ENCODE measurements at places on chromosomes 6 and 20.

DNA sequence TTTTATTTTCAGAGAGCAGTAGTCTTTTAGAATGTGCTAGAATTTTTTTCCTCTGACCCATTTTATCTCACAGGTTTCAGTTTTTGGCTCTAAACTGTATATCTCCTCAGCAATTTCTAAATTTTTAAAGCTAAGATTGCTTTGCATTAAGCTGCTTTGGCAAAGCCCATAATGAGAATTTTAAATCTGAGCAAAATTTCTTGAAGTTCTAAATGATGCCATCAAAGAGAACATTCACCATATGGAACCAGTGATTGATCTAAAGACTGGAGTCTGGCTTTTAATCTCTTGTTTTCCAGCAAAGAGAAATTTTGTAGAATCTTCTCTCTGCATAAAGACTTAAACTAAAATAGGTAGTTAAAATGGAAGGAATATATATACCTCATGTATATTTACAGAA is 313.6 kb downstream of the TBC1D32 start:
- no peak for DNase-seq

DNA sequence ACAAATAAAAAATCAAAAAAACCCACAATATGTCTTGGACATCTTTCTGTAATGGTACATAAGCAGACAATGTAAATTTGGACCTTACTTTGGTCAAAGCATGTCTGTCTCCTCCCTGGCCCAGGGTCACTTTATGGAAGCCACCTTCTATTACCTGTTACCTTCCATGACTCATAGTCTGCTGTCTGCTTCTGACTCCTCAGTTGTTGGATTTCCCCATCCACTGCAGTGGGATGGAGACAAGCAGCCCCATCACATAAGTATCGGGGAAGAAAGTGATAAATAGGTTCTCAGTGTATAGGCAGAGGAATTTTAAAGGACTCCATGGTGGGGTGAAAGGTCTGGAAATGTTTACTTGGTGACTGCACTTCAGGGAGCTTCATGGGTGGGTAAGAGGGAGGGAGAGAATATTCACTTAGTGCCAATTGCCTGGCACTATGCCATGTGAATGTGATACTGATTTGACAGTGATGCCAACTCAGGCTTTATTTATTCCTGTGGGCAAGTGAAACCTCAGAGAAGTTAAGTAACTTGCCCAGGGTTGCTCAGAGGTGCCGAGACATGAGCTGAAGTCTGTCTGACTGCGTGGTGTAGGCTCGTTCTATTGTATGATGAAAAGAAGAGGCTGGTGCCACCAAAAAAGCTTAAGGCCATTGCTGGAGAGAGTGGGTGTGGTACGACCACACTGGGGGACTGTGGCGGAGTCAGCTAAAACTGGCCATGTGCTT is 175.6 kb upstream of the RNF24 start:
- DNase-seq = no peak

GRCh38 chr6:134830940-134831339 is 119.0 kb downstream of the ALDH8A1 start:
- no peak for DNase-seq

DNA sequence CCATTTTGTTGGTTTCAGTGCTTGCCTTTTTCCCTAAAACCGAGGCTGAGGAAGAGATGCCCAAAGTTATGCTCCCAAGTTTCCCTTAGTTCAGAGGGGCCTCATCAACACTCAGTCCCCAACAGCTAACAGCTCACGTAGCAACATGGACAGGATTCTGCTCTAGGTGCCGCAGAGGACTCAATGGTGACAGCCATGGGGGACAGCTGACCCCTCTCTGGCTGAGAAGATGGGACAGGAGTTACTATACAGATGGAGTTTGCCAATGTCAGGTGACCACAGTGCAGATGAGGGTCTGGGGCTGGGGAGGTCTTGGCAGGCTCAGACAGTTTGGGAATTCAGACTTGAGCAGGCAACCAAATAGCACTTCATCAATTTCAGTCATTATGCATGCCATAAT is 67.3 kb downstream of the NPEPL1 start:
- DNase-seq = no peak

DNA sequence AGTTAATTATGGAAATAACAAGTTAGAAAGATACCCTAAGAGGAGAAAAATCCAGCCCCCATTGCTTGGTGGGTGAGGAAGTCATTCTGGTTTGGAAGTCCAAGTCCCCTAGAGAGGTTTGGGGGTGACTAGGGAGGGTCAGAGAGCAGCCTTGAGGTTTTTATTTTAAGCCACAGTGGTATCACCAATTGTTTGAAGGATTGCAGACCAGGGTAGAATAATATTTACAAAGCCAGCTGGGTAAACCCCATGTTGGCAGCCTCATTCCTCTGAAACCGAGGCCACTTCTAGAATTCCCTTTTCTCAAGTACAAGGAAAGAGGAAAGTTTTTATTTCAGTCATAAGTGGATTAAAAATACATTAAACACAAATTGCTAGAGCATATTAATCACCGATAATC is 99.7 kb downstream of the TMEM170B start:
- DNase-seq = no peak

- no peak for DNase-seq
Measured at GRCh38 chr6:168804331-168804730, 363.3 kb downstream of the SMOC2 start.

DNA sequence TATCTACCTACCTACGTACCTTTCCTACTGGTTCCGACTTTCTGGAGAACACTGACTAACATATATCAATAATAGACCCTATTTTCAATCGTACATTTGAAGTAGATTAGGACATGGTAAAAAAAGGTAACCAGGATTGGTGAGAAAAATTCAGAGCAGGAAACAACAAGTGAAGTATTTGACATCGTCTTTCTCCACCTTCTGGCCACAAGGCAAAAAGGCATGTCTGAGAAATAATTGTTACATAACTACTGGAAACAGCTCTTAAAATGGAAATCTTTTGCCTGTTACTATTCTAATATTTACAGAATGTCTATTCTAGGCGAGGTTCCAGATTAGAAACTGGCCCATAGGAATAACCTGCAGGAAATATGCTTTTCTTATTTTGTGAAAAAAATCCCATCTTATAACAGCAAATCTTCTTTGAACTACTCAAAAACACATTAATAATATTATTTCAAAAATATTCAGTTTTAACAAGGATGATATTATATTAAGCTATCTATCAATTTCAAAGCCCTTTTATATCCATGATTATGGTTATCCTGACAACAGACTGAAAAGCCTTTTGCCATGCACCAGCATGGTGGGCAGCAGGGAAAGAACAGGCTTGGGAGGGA is 80.8 kb downstream of the RCAN2 start:
- peak; percentile 19 for DNase-seq

DNA sequence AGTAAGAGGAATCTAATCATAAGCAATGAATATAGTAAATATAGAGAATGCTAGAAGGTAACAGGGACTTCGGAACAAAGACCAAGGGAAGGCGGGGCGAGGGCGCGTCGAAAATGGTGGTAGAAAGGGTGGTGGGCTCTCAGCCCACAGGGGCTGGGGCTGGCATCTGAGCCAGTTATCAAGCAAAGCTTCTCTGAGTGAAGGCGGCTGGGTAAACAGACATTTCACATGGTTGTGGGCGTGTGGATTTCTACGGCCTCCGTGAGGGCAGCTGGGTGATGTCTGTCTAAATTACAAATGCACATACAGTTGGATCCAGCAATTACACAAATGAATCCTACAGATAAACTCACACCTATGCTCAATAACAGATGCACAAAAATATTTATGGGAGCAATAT is 56.6 kb downstream of the TOX2 start:
- DNase-seq = no peak

- no peak for DNase-seq
Measured at GRCh38 chr6:143507358-143508145, 4.0 kb downstream of the FUCA2 start.

DNA sequence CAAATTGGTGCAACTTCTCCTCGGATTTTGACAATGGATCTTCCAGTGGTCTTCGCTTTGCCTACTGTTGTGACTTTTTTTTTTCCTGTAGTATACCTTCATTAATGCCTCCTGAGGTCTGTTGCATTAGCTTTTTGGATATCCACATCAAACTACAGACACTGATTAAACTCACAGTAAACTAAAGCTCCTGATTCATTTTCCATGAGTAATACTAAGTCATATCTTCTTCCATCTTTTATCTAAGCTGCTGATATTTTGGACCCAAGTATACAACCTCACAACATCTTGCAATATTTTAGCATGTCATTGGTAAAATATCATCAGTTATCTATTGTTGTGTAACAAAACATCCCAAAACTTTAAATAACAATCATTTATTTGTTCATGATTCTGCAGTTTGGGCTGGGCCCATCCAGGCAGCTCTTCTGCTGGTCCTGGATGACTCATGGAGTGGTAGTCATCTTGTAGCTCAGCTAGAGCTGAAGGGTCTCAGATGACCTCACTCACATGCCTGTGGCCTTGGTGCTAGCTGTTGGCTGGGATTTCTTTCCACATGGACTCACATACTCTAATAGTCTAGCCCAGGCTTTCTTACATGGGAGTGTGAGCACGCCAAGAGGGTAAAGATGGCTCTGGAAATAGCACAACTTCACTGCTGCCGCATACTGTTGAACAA is 78.3 kb upstream of the SRSF6 start:
- DNase-seq = no peak

- no peak for DNase-seq
Measured at GRCh38 chr6:62288562-62288961, 2.5 kb upstream of the KHDRBS2 start.

DNA sequence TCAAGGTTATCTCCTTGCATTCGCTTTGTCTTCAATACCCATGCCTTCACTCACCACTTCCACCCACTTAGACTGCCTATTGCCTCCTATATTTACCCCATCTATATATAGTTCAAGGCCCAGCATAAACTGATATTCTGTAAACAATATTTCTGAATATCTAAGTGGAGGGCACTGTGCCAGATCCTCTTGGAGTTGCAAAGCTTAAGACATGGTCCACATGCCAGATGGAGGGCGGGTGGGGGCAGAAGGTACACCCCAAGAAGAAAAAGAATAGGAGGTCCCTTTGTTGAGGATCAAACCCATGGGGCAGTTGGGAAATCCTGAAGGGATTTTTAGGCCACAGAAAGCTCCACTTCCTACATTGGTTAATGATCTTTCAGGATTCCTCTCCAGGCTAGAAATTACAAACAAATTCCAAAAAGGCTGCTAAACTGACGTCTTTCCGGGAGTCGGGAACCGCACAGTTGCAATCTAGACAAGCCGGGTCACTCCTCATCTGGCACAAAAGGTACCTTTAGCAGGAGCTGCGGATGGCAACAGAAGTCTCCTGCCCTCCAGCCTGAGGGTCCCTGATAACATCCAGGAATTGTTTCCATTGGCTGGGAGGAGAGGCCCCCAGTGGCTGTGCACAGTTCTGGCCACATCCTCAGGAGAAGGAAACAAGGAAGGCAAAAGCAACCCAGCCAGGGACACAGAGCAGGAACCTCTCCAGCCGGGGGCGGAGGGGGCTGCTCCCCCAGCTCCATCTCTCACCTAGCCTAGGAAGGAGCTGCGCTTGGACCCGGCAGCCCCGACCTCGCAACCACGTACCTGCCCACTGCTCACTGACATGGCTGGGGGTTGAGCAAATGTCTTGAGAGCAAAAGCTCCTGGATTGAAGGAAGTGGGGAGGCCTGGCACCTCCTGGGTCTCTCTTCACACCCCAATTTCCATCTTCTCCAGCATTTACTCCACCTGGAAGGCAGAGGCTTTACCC is 5.9 kb upstream of the LPIN3 start:
- no peak for DNase-seq

DNA sequence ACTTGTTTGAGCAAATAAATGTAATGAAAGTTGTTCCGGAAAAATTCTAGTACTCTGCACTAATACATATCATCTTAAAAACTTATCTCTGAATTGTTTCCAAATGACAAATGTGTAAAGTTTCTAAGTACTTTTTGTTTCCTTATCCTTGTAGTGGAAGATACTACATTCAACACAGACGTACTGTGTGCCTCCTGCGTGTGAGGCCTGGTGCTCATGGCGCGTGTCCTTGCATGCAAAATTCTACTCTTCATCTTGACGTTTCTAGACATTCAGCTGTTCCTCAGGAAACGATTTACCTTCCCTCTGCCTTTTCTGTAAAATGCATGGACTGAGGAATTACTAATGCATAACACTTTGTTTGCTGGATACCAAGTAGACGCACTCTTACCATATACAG is 11.5 kb downstream of the DLL1 start:
- no peak for DNase-seq

GRCh38 chr20:38859070-38859690 is 53.7 kb downstream of the PPP1R16B start:
- DNase-seq = peak; percentile 46

- peak; percentile 75 for DNase-seq
Measured at GRCh38 chr6:45835721-45836437, 179.8 kb downstream of the CLIC5 start.

GRCh38 chr6:152461556-152461955 is 175.6 kb downstream of the SYNE1 start:
- DNase-seq = no peak

GRCh38 chr20:24674921-24675605 is 205.6 kb downstream of the SYNDIG1 start:
- DNase-seq = no peak

GRCh38 chr6:39008737-39009136 is 39.8 kb upstream of the GLP1R start:
- DNase-seq = no peak

- DNase-seq = no peak
Measured at GRCh38 chr6:150202404-150202803, 59.6 kb downstream of the PPP1R14C start.

DNA sequence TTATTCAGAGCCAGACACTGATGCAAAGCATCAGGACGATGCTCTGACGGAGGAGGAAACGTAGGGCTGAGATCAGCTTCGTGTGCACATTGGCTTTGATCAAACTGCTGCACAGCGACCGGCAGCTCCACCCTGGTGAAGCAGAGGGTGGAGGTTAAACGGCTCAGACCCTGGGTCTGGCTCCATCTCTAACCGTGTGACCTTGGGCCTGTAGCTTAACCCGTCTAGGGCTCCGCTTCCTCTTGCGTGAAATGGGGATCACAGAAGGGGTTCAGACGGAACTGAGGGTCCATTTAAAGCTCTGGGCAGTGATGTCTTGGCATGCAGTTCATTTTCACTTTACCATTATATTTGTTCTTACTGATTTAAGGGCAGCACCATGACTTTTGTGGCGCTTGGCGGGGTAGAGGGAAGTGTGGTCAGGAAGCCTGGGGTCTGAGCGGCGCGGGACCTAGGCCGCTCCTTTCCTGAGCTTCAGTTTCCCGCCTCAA is 644 bp downstream of the RBL1 start:
- DNase-seq = peak; percentile 64

DNA sequence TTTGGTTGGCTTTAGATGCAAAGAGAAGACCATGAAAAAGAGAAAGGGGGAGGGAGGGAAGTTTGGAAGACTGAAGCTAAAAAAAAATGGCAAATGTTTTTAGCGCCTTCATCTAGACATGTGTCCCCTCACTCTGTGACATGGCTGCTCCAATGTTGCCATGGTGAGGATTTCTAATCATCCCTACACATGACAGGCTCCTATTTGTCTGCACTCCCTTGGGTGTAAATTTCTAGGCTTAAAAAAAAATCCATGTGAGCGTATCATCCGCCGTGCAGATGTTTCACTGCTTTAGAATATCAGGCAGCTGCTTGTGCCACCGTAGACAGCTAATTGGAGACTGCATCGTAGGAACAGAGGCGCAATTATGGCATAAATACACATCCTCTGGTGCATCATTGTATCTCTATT is 761.1 kb upstream of the MMS22L start:
- DNase-seq = no peak
